Activated CD8-positive, alpha-beta memory T cell treated with anti-CD3 and anti-CD28 coated beads for 36 hours (primary cell): ENCODE measurements at places on chromosomes 3 and 15. TPM values are rescaled to one million over a fixed set of nuclear protein-coding genes. Genes with fewer than 3 reads are reported as not detected.

Gene ISLR2
- not detected for total RNA-seq

Gene RYR3
- not detected for total RNA-seq

Gene SIDT1
- 14.2 TPM for total RNA-seq

Gene CSPG4
- total RNA-seq, result 0.02 TPM

Gene RHOV
- 0.51 TPM for total RNA-seq

Gene LINS1
- 24.5 TPM for total RNA-seq

Gene CILP
- 0.04 TPM for total RNA-seq

Gene GOLGA8R
- total RNA-seq, result 0.52 TPM

Gene LHFPL4
- total RNA-seq, result not detected

Gene LOXL1
- 1.7 TPM for total RNA-seq

Gene IL12A
- total RNA-seq, result not detected

Gene NMB
- total RNA-seq, result 4.0 TPM

Gene TMPRSS7
- total RNA-seq, result not detected

Gene AAGAB
- total RNA-seq, result 65.2 TPM

Gene EPB42
- not detected for total RNA-seq

Gene PFN2
- 3.9 TPM for total RNA-seq

Gene NOX5
- not detected for total RNA-seq

Gene ERICH6
- not detected for total RNA-seq

Gene IL5RA
- 0.38 TPM for total RNA-seq

Gene DNAH12
- total RNA-seq, result 0.08 TPM

Gene CADM2
- total RNA-seq, result 0.25 TPM
